ENCODE measurements at places on chromosomes 7 and 10.

- DNase-seq: no peak
These were observed 78.1 kb downstream of the HDAC9 start for GRCh38 chr7:18573410-18574234.

- DNase-seq: no peak
These were observed 364.9 kb downstream of the SUGCT start for GRCh38 chr7:40499718-40500117.

DNA sequence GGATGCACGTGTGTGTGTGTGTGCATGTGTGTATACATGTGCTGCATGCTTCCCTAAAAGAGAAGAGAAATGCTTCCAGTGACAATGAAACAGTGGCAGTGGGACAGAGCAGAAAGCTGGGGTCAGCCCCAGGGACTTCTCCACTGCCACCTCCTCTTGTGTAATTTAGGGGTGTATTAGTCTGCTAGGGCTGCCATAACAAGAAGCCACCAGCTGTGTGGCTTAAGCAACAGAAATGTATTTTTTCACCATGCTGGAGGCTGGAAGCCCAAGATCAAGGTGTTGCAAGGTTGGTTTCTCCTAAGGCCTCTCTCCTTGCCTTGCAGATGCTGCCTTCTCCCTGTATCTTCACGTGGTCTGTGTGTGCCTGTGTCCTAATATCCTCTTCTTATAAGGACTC is 190.5 kb downstream of the CXCL12 start:
- no peak for DNase-seq

DNA sequence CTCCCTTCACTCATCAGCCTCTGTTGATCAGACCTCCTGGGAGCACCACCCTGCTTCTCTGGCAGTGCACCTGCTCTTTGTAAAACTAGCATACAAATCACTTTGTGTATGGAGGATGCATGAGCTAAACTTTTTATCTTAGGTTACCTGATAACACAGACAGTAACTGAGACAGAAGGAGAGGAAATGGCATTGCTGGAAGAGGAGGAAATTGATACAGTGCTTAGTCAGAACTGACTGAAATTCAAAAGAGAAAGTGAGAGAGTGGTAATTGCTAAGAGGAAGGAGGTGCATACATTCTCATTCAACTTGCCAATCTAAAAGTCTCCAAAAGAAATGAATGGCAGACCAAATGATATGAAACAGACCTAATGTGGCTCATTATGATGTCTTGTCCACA is 1120.7 kb downstream of the GATA3 start:
- no peak for DNase-seq

GRCh38 chr7:89503281-89503680 is 651.0 kb upstream of the STEAP1 start:
- no peak for DNase-seq

- peak; percentile 63 for DNase-seq
These were observed 86.2 kb upstream of the DYNC1I1 start for GRCh38 chr7:95686109-95686508.

DNA sequence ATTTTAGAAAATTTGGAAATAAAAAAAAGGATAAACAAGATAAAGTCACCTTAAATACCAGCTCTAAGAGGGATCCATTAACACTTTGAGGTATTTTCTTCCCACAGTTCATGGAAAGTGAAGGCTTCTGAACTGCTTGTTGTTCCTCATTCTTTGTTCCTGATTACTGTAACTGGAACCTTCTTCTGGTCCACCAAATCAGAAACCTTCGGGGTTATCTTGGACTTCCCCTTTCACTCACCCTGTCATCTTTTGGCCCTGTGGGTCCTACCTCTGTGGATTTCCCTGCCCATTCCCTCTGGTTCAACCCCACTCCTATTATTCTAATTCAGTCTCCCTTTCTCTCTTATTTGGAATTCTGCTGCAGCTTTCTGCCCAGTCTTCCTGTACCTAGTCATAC is 116.5 kb upstream of the PRPS1L1 start:
- no peak for DNase-seq

GRCh38 chr7:105599551-105599950 is 18.3 kb upstream of the EFCAB10 start:
- no peak for DNase-seq

- DNase-seq: no peak
These were observed 8.2 kb upstream of the CLIP2 start for GRCh38 chr7:74280985-74281384.

DNA sequence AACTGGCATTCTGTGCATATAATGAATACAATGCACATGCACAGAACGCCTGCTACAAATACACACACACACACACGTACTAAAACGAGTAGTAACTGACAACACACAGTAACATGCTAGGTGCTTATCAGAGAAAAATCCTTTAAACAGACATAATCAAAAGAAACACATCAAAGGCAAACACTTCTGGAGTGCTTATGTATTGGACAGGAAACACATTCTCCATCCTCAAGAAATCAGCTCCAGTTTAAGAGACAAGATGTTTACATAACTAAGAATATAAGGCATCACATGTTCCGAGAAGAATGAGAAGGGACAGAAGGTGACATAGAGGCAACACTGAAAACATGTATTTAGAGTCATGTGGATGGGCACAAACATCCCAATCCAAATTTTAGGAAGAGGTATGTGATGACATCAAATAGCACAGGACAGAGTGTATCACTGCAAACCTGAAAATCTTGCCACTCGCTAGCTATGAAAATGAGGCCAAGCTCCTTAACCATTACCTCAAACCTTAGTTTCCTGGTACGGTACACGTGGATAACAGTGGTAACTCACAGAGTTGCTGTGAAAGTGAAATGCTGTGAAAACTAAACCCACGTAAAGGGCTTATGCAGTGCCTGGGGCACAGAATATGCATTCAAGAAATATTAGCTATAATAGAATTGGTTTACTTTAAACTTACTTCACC is 619.6 kb downstream of the PARD3 start:
- no peak for DNase-seq

- DNase-seq: no peak
These were observed 727.8 kb downstream of the TYW1 start for GRCh38 chr7:67724435-67724834.

DNA sequence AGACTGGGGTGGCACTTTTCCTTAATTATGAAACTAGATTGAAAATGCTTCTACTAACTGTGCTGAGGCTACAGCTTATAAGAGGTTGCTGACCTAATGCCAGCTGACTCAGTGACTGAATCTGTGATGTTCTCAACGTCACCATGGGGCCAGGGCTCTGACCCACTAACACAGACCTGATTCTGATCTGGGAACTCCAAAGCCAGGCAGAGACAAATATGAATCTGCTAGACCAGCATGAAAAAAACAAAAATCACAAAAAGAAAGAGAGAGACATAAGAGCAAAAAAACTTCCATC is 16.1 kb downstream of the USP6NL start:
- no peak for DNase-seq

- peak; percentile 55 for DNase-seq
These were observed 276.1 kb downstream of the DNAJB6 start for GRCh38 chr7:157612664-157613561.

GRCh38 chr7:75985009-75985517 is 9.3 kb downstream of the TMEM120A start:
- no peak for DNase-seq

GRCh38 chr7:74633451-74633921 is 24.0 kb upstream of the GTF2I start:
- no peak for DNase-seq

GRCh38 chr7:72190919-72191318 is 221.2 kb downstream of the CALN1 start:
- DNase-seq: no peak

- peak; percentile 60 for DNase-seq
These were observed 575 bp downstream of the DLG5 start for GRCh38 chr10:77925795-77926565.

GRCh38 chr7:2725178-2726105 is 37.4 kb downstream of the AMZ1 start:
- DNase-seq: peak; percentile 11

Data from left cardiac atrium (tissue), 4 donors.